Occipital lobe (tissue), 3 donors: ENCODE measurements at places on chromosomes 12 and 14.

DNA sequence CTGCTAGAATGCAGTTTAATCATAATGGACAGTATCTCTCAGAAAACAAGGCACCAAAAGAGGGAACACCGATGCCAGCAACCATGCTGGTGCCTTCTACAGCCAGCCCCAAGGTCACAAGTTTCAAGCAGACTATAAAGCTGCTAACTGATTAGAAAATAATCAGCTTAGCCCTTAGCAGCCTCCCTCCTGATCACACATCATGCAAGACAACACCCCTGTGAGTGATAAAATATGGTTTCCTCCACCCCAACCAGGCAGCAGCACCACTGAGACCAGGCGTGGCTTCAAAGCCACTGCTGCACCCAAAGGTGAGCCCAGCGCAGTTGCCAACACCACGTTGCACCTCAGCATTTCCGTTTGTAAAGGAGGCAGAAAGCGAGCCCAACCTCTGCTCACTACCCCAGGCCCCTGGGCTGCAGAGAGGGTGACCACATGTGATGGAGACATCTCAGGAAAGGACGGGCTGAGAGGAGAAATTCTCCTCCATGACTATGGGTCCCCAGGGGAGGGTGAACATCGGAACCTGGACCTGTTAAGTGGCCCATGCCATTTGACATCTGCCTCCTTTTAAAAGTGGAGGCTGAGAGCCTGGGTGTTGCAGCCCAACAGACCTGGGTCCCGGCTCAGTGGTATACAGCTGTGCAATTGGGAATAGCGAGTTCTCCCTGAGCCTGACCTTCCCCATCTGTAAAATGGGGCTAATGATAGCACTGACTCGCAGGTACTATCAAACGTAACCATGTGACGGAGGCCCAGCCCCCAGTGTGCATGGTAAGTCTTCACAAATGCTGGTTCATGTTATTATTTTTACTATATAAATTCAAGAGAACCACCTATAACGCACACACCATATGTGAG is 11.5 kb downstream of the ZFP36L1 start:
- no peak for DNase-seq

DNA sequence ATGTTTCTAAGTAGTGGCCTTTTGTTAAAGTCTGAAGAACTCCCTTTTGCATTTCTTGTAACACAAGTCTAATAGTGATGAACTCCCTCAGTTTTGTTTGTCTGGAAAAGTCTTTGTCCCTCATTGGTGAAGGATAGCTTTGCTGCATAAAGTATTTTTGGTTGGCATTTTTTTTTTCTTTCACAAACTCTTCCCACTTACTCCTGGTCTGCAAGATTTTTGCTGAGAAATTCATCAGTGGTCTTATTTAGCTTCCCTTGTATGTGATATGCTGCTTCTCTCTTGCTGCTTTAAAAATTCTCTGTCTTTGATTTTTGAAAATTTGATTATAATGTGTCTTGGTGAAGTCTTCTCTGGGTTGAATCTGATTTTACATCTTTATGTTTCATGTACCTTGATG is 22.7 kb downstream of the TRMT5 start:
- no peak for DNase-seq

GRCh38 chr12:67721248-67721647 is 72.7 kb downstream of the DYRK2 start:
- no peak for DNase-seq

GRCh38 chr14:54446161-54446693 is 5.1 kb upstream of the CNIH1 start:
- DNase-seq, result peak; percentile 47

DNA sequence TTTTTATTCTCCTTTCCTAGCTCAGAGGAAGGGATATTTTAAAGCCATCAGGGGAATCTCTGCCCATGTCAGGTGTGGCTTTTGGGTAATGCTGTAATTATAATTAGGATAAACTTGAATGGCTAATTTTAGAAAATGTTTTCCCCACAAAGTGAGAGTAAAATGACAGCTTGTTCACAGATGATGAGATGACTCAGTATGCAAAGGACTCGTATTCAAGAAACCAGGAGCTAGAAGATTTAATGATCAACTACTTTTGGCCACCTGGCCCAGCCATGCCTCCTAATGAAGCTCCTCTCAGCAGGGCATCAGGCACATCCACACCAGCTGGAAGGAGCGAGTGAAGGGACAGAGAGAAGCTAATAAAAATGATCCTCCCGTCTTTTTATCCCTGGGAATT is 29.0 kb upstream of the PLEKHG7 start:
- no peak for DNase-seq

DNA sequence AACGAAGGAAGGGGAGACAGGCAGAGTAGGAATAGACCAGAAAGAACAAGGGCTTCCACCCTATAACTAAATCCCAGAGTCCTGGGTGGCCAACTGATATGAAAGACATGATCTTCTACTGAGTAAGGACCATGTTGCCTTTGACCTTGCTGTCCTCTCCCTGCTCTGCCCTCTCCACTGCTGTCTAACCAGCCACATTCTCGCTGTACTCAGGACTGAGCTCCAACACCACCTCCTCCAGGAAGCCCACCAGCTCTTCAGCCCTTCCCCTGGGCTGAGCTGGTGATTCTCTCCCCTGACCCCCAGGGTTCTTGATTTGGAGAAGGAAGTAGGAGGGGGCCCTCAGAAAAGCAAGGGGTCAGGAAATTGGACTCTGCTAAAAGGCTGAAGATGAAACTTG is 159.2 kb downstream of the DICER1 start:
- no peak for DNase-seq

- DNase-seq, result no peak
Measured at GRCh38 chr14:55057919-55058318, 6.5 kb downstream of the MAPK1IP1L start.

GRCh38 chr12:19764408-19764807 is 325.1 kb downstream of the AEBP2 start:
- no peak for DNase-seq

DNA sequence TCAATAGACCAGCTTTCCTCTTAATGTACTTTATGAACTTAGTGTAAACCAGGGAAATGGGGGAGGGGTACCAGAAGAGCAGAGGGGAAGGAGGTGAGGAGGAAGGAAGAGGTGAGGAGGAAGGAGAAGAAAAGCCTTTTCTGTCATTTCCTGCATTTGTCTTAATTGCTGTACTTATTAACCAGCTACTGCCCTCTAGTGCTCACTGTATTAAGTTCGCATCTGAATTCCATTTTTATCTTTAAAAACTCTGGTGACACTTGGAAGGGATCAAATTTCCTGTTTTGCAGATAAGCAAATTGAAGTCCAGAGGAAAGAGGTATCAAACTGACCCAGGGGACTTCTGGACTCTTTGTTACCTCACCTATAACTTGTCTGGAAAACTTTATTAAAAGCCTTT is 22.2 kb downstream of the MANSC1 start:
- no peak for DNase-seq

GRCh38 chr14:94172545-94172944 is 1.6 kb upstream of the PPP4R4 start:
- DNase-seq, result no peak

DNA sequence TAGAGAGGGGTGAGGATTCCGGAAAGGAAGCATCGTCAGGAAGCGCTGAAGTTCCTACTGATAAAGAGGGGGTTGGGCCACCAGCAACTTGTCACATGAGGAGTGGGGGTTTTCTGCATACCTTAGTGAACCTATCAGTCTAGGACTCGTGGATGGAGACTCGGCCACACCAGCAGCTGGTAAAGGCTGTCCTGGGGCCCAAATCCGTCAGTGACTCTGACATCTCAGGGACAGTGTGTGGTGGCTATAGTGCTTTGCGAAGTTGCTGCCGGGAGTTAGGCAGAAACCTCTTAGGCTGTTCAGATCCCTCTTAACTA is 16.4 kb downstream of the RNASE2 start:
- DNase-seq, result no peak

DNA sequence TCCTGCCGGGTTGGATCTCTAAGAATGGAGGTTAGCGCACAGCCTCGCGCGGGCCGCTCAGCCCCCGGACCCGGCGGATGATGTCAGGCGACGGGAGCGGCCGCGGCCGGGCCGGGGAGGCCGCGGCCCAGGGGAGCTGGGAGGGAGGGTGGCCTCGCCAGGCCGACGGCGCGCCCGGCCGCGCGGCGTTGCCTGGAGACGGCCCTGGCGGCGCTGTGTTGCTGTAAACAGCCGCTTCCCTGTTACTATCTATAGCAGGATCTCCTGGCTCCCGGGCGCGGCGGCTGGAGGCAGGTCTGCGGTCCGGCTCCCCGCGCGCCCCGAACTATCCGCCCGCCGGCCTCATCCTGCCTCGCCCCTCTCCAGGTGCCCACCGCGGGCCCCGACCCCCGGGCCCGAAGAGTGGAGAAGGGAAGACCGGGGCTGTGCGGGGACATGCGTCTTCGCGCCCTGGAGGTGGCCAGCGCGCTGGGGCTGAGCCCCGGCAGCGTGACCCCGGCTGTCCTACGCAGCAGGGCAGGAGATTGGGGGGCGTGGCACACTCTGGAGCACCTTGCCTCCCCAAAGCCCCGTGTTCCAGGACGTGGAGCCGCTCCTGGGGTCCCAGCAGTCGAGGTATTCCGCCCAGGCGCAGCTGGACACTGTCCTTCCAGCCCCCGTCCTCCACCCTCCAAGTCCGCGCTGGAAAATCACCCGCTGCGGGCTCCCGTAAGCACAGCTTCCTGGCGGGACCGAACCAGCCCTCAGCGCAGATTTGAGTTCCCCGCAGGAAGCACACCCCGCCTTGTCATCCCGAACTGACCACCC is 1.4 kb upstream of the FOS start:
- peak; percentile 88 for DNase-seq

DNA sequence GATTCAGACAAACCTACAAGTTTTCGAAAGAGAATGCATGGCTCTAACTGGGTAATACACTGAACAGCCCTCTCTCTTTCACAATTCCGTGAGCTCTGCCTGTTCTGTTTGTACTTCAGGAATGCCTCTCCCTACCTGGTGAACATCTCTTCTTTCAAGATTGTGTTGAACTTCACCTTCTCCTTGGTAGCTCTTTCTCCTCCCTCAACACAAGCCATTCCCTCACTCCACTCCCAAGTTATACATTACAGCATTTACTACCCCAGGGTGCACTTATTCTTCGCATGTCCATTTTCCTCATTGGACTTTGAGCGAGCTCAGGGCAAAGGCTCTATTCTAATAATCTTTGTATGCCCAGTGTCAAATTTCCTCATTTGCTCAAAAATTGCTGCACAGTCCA is 28.3 kb downstream of the NRDE2 start:
- no peak for DNase-seq

- DNase-seq, result peak; percentile 2
Measured at GRCh38 chr12:63090716-63091115, 60.3 kb downstream of the AVPR1A start.

DNA sequence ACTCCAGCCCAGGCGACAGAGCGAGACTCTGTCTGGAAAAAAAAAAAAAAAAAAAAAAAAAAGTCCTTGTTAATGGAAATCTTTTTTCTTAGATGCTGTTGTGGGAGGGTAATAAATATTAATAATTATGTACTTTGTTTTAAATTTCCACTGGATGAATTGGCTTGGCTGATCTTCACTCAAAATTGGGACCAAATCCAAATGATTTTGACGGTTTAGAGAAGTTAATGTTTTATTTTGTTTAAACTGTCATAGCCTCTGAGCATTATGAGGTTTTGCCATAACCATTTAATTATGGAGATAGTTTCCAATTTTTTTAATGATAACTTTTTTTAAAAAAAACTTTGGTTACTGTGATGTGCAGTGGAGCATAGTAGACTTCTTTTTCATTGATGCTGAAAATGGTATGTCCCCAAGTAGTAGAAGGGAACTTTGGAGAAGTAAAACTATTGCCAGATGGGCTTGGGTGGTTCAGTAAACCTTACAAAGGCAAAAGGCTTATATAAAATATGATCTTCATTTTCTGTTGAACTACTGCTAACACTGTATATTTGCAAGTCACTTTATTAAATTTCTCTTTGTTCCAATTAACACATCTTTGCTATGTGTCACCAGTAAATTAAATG is 3.9 kb upstream of the PMCH start:
- DNase-seq, result no peak

GRCh38 chr14:58109744-58110143 is 42.3 kb downstream of the ARMH4 start:
- no peak for DNase-seq

DNA sequence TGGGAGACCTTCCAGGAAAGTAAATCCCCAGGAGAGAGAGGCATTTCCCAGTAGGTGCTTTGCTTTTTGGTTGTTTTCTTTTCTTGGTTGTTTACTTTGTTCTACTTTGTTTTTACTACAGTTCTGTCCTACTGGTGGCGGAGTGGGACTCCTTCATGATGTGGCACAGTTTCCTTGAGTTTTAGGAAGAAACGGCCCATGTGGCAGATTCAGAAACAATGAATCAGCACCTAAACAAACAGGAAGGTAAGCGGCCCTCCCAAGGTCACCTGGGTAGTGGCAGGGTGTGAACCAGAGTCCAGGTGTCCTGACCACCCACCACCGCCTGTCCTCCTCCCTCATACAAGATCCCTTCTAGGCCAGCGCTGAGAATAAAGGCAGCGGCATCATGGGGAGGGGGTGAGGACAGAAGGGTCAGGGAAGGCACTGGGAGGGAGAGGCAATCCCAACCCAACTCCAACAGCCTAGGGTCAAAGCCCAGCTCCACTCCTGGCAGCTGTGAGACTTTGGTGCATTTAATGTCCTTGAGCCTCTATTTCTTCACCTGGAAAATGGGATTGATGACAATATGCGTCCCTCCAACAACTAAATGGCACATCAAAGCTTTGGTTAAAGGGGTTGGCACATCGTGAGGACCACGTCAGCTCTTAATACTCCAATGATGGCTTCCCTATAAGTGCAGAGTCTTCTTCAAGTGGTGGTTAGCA is 111.5 kb upstream of the BCL2L14 start:
- no peak for DNase-seq

GRCh38 chr14:35287431-35288013 is 4.7 kb upstream of the PSMA6 start:
- DNase-seq, result no peak

GRCh38 chr12:85747941-85748495 is 88.2 kb downstream of the RASSF9 start:
- DNase-seq, result no peak

- no peak for DNase-seq
Measured at GRCh38 chr14:93921001-93921806, 5.9 kb upstream of the FAM181A start.

GRCh38 chr14:90023176-90023896 is 38.5 kb upstream of the KCNK13 start:
- DNase-seq, result no peak

- no peak for DNase-seq
Measured at GRCh38 chr14:60508707-60509437, at the start of gene SIX6. SIX6 (plus strand) TSS chr14:60509146; CDS start chr14:60509399, 253 bp downstream.

GRCh38 chr12:91868054-91868453 is 277.6 kb downstream of the BTG1 start:
- no peak for DNase-seq

DNA sequence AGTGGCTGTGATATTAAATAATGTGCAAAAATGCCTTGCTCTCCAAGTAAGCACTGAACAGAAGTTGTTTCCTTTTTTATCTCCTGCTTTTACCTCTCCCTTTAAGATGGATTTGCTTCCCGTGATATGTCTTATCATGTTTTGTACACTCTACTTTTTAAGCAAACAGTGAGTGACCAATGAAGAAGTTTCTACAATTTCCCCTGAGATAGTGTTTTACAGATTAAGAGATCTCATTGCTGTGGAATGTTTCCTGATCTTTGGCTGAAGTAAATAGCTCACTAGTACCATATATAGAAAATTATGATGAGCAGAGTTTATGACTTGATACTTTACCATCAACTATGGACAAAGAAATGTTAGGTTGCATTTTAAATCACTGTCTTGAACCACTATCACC is 184.8 kb upstream of the PDE3A start:
- DNase-seq, result no peak
